ENCODE measurements at places on chromosomes 16 and 17.

DNA sequence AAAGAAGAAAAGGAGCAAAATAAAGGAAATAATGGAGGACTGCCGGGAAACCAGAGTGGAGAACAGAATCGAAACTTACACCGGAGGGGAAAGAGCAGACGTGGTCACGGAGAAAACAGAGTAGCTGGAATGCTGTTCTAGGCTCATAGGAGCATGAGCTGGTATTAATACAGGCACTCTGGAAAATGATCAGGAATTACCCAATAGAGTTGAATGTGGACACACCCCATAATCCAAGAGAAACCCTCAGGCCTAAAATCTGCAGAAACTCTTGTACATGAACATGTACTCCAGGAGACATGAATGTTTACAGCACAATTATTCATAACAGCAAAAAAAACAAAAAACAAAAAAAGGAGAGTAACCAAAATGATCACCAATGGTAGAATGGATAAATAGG lies 77.7 kb downstream of the RPH3AL start:
- no peak for DNase-seq

- peak; percentile 3 for DNase-seq
Observed at GRCh38 chr17:10226930-10227695, 28.7 kb upstream of the GAS7 start.

- no peak for DNase-seq
Observed at GRCh38 chr17:73249700-73250099, 12.0 kb downstream of the CPSF4L start.

DNA sequence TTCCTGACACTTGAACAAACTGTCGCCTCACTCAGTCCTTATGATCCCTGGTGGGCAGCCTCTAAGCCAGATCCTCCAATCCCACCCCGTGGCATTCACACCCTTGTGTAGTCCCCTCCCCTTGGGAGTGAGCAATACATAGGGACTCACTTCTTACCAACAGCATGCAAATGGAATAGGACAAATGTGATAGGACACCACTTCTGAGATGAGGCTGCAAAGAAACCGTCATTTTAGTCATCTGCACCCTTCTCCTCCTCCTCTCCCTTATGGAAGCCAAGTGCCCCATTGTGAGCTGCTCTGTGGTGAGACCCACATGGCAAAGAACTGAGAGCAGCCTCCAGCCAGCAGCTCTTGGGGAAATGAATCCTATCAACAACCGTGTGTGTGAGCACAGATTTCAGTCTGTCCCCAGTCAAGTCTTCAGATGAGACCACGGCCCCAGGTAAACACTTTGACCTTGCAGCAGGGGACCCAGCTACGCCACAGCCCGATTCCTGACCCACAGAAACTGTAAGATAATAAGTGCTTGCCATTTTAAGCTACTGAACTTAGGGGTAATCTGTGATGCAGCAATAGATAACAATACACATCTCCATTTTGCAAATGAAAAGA lies 46.9 kb downstream of the ZFHX3 start:
- DNase-seq: no peak

DNA sequence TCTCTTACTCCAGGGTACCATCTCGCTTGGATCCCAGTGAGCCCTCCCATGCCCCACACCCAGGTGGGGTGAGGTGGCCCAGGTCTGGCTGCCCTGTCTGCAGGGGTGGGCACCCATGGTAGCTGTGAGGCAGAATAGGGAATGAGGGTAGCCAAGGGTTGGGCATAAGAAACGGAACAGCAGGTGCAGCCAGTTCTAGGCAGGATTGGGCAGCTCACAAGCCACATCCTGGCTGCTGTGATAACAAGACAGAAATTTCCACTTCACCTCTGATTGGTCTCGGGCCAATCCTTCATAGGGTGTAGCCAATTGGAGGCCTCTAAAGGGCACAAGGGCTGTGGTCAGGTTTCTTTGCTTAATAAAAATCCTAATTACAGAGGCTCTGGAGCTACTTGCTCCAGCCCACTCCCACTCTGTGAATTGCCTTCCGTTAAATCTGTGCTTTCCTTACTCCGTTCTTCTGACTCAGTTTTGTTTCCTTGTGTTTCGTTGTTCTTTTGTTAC lies 1.5 kb upstream of the ARHGDIG start:
- DNase-seq: no peak

GRCh38 chr17:13888056-13888609 lies 181.2 kb upstream of the COX10 start:
- DNase-seq: no peak

- DNase-seq: no peak
Observed at GRCh38 chr17:57404795-57405490, 148.6 kb downstream of the MSI2 start.

DNA sequence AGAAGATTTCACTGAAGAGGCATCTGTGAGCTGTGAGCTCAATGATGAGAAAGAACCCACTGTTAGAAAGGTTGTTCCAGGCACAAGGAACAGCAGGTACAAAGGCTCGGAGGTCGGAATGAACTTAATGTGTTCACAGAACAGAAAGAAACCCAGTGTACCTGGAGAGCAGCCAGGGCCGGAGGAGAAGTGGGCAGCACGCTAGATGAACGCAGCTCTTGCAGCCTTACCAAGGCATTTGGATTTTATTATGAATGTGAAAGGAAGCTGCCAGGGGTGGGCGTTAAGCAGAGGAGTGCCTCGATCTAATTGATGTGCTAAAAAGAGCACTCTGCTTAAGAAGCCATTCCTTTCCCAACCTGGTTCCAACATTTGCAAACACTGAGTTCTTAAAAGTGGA lies 19.0 kb downstream of the EEF2K start:
- DNase-seq: no peak

DNA sequence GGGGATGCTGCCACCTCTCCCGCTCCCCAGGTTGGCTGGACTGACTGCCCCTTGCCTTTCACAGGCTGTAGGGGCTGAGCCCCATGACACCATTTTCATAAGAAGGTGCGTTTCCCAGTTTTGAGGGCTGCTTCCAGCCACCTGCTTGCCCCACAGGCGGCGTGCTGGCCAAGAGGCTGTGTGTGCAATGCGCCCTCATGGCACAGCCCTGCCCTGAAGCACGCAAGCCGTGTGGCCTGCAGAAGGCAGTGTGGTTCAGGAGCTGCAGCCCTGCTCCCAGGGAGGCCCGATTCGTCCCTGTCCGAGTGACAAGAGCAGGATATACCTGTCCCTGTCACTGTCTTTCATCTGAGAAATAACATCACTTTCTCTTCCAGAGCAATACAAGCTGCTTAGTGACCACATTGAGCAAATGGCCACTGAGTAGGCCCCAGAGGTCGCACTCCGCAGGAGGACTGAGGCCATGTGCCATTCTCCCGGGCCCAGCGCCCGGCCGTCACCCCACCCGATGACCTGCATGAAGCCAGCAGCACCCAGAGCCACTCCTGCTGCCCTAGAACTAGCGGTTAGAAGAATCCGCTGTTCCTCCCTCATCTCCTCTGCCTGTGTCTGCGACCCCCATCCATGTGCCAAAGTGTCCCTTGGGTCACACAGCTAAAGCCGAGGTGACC lies 24.2 kb downstream of the CIBAR2 start:
- no peak for DNase-seq

GRCh38 chr17:1730326-1731193 lies 6.1 kb downstream of the WDR81 start:
- no peak for DNase-seq

GRCh38 chr17:35291802-35292201 lies 48.9 kb downstream of the SLFN5 start:
- no peak for DNase-seq

DNA sequence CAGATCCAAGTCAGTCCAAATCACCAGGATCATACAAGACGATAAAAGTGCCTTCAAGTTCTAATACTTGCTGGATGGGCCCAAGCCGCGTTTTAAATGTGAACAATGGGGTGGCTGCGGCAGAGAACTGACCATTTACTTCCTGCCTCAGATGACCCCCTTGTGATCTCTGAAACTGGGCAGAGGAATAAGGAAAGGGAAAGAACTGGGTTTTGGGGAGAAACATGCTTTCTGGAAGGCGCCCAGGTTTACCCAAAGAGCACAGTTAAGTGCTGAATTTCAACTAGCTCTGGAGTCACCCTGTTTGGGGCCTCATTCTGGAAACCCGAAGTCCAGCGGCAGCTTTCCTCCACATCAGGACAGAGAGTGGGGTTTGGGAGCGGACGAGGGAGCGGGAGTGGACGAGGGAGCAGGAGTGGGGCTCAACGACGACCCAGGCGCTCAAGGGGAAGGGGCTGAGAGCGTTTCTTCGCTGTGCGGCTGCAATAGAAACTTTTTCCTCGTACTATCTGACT lies 1.6 kb downstream of the FAM20A start:
- DNase-seq: no peak

DNA sequence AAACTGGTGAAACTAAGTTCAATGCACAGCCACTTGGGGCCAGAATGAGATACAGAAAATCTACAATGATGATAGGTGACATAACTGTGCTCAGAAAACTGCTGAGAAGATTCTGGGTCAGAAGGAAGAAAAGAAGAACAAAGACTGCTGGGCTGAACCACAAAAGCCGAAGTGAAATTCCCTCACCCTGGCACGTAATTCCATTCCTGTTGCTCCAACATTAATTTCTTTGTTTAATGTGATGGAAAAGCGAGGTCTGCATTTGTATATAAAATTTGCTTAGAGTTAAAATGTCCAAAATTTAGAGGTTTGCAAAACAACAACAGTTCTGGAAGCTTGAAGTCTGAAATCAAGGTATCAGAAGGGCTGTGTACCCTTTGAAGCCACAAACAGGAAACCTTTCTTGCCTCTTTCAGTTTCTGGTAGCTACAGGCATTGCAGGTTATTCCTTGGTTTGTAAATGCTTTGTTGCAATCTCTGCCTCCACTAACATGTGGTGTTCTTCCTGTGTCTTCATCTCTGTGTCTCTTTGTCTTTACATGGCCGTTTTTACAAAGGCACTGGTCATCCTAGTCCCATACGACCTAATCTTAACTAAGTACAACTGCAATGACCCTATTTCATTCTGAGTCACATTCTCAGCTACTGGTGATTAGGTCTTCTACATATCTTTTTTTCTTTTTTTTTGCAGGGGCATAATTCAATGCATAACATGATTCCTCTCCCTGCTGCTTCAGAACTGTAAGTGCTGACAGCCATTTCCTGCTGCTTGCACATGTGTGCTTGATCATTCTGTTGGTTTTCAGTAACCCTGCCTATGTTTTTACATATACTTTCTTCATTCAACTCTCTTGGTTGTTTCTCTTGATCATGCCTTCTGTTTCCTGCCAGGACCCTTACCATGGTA lies 603.0 kb upstream of the CDH8 start:
- no peak for DNase-seq

- no peak for DNase-seq
Observed at GRCh38 chr16:65548470-65548869, 426.6 kb upstream of the CDH11 start.
